Neuronal stem cell (in vitro differentiated cells): ENCODE measurements at places on chromosomes 16 and 17.

DNA sequence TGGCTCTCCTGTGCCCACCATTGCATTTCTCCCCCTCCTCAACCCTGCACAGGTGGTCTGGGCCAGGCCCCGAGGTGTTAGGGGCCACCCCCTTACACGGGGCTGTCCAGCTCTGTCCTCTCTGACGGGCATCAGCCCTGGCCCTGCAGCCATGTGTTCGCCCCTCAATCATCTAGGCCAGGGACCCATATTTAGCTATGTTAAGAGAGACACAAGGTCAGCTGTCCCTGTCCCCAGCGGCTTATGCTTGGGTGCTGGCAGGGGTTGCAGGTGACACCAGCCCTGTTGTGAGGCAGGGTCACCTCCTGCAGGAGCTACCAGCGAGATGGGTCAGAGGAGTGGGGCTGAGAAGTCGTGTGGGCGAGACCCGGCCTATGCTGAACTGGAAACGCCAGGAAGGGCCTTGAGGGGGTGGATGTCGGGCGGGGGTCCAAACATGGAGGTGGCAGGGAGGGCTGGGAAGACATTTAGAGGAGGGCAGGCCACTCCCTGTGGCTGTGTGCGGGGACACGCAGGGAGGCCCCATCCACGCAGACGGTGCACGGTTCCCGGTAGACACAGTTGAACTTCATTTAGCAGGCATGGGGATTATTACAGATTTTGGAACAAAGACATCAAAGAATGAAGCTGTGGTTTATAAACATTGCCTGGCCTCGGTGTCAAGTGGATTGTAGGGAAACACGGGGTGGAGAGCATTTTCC is 133.2 kb upstream of the CHMP6 start:
- no peak overlapping the region for H3K4me3 ChIP-seq
- H3K27me3 ChIP-seq = no peaks in the 10 kb centered on the region
- peaks cover 8% of the 10 kb centered on the region for H3K4me1 ChIP-seq
- H3K36me3 ChIP-seq = peaks cover 6% of the 10 kb centered on the region

- H3K27me3 ChIP-seq = no peaks in the 10 kb centered on the region
- H3K4me1 ChIP-seq = peaks cover 42% of the 10 kb centered on the region
- H3K36me3 ChIP-seq = no peaks in the 10 kb centered on the region
- H3K27ac ChIP-seq = no peak overlapping the region
Observed at GRCh38 chr16:12089492-12090150, 113.1 kb downstream of the SNX29 start.

DNA sequence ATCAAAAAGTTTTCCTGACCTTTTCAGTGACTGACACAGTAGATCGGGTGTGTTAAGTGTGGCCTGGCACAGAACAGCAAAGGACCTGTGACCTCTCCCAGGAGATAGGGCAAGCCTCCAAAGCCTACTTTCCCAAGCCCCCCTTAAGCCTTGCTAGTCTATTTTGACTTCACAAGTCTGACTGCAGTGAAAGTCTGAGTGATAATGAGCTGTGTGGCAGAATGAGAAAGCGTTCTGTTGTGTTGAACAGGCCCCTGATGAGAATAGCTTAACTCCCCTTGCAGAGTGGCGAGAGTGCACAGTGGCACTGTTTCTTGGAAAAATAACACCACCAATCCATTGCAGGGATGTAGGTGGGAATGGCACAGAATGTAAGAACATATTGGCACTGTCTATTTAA is 32.8 kb downstream of the MMD start:
- no peaks in the 10 kb centered on the region for H3K27me3 ChIP-seq
- H3K4me3 ChIP-seq = no peak overlapping the region
- peaks cover 21% of the 10 kb centered on the region for H3K36me3 ChIP-seq
- peaks cover 13% of the 10 kb centered on the region for H3K4me1 ChIP-seq
- DNase-seq = peak; percentile 55
- peak overlapping the region; percentile 62 for H3K27ac ChIP-seq

DNA sequence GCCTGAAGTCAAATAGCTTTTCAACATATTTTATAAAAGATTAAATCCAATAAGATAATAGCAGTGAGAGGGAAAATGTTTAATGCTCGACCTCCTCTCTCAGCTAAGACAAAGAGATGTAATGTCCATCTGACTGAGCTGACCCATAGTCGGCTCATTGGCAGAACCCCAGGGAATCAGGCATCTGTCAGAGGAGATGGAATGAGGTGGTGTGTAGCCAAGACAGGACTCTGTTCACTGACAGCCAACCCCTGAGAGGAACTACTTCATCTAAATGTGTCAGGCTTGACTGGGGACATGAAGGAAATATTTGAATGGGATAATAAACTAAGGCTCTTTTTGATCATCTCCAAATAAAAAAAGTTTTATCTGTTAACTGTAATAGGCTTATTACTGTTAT is 188.0 kb downstream of the CDH11 start:
- H3K27ac ChIP-seq = no peak overlapping the region
- no peak overlapping the region for H3K4me3 ChIP-seq
- no peaks in the 10 kb centered on the region for H3K36me3 ChIP-seq
- H3K27me3 ChIP-seq = no peaks in the 10 kb centered on the region
- H3K4me1 ChIP-seq = no peaks in the 10 kb centered on the region
- DNase-seq = no peak

GRCh38 chr17:79974566-79975497 is 60.8 kb downstream of the TBC1D16 start:
- no peaks in the 10 kb centered on the region for H3K27me3 ChIP-seq
- peaks cover 4% of the 10 kb centered on the region for H3K36me3 ChIP-seq
- H3K4me1 ChIP-seq = no peaks in the 10 kb centered on the region
- H3K4me3 ChIP-seq = no peak overlapping the region
- DNase-seq = no peak

DNA sequence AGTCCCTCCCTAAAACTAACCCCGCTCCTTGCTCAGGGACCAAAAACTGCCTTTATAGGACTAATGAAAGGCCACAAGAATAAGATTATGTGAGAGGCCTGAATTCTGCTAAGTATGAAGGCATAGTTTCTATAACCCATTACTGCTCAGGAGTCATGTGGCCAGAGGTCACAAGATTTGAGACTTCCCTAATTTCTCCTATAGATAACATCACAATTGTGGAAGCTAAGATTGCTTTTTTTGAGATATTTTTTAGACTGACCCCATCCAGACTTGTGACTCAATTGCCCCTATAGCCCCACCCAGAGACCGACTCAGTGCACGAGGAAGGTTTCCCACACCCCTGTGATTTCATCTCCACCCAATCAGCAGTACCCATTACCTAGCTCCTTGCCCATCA is 504.1 kb upstream of the GOT2 start:
- DNase-seq = no peak
- H3K27ac ChIP-seq = no peak overlapping the region
- H3K27me3 ChIP-seq = no peaks in the 10 kb centered on the region
- H3K36me3 ChIP-seq = no peaks in the 10 kb centered on the region

- DNase-seq = no peak
- no peak overlapping the region for H3K4me3 ChIP-seq
- peak overlapping the region; percentile 30 for H3K27ac ChIP-seq
- H3K4me1 ChIP-seq = peaks cover 32% of the 10 kb centered on the region
- H3K27me3 ChIP-seq = no peaks in the 10 kb centered on the region
Observed at GRCh38 chr17:77831474-77832179, 126.9 kb upstream of the TNRC6C start.

- DNase-seq = no peak
- no peak overlapping the region for H3K27ac ChIP-seq
- H3K4me1 ChIP-seq = peaks cover under 1% of the 10 kb centered on the region
- no peaks in the 10 kb centered on the region for H3K27me3 ChIP-seq
- no peaks in the 10 kb centered on the region for H3K36me3 ChIP-seq
- H3K4me3 ChIP-seq = no peak overlapping the region
Observed at GRCh38 chr16:10252155-10252554, 69.9 kb upstream of the GRIN2A start.

GRCh38 chr16:11976850-11977375 is 379 bp downstream of the SNX29 start:
- no peak for DNase-seq
- no peak overlapping the region for H3K27ac ChIP-seq

GRCh38 chr17:59761385-59762048 is 54.1 kb downstream of the VMP1 start:
- H3K36me3 ChIP-seq = peaks cover 7% of the 10 kb centered on the region
- peak overlapping the region; percentile 91 for H3K27ac ChIP-seq
- H3K4me1 ChIP-seq = peaks cover 24% of the 10 kb centered on the region
- H3K27me3 ChIP-seq = no peaks in the 10 kb centered on the region
- no peak overlapping the region for H3K4me3 ChIP-seq

- no peaks in the 10 kb centered on the region for H3K27me3 ChIP-seq
- no peaks in the 10 kb centered on the region for H3K4me1 ChIP-seq
- no peak within 1 kb of the TSS for H3K27ac ChIP-seq
- H3K36me3 ChIP-seq = no peaks in the 10 kb centered on the region
Observed at GRCh38 chr17:36017799-36018198, at the start of gene CCL23. Gene CCL23 (minus strand): TSS chr17:36017972. CDS start chr17:36017897, 75 bp downstream.

- H3K36me3 ChIP-seq = peaks cover 41% of the 10 kb centered on the region
- no peak overlapping the region for H3K27ac ChIP-seq
- DNase-seq = no peak
- no peaks in the 10 kb centered on the region for H3K4me1 ChIP-seq
Observed at GRCh38 chr17:47915776-47916398, 19.9 kb downstream of the SP2 start.

DNA sequence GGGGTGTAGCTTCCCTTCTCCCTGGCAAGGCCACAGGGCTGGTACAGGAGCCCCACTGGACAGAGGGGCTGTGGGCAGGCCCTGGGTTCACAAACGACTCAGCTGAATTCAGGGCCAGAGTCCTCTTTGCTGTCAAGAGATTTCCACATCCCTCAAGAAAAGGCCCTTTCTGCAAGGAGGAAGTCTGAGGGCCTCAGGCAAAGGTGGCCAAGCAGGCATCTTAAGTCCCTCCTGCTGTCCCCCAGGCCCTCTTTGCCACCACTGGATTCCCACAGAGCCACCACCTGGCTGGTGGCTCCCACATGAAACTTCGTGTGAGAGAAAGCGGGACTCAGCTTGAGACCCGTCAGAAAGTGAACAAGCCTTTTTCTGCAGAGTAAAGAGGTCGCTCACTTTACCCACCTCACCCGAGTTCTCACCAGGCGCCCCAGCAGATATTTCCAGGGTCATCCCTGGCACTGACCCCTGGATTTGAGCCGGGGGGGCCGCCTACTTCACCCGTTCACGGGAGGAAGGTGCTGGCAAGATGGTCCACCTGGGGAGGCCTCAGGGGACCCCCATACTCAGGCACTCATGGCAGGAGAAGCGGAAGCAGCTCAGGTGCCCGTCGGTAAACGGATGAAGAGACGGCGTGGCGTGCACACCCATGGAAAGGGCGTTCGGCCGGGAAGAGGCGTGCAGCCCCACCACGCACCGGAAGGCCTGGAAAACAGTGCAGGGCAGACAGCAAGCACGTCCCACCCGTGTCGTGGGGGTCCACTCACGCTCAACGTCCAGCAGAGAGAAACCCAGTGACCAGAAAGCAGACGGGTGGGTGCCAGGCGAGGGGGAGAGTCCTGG is 3.6 kb downstream of the RNF166 start:
- H3K36me3 ChIP-seq = peaks cover 12% of the 10 kb centered on the region
- no peak overlapping the region for H3K4me3 ChIP-seq
- DNase-seq = no peak
- no peaks in the 10 kb centered on the region for H3K27me3 ChIP-seq
- no peak overlapping the region for H3K27ac ChIP-seq

GRCh38 chr17:27362503-27362902 is 68.6 kb downstream of the WSB1 start:
- no peaks in the 10 kb centered on the region for H3K4me1 ChIP-seq
- no peak overlapping the region for H3K4me3 ChIP-seq
- H3K27me3 ChIP-seq = no peaks in the 10 kb centered on the region
- H3K27ac ChIP-seq = no peak overlapping the region

DNA sequence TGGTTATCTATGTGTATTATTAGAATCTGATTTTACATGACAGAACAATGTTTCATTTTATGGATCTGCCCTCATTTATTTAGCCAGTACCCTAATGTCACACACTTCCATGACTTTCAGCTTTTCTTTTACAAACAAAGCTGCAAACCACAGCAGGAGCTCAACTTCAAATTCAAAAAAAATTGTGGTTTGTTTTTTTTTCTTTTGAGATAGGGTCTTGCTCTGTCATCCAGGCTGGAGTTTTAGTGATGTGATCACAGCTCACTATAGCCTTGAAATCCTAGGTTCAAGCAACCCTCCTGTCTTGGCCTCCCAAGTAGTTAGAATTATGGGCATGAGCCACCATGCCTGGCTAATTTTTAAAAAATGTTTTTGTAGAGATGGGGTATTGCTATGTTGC is 8.2 kb upstream of the MPRIP start:
- no peak overlapping the region for H3K4me3 ChIP-seq
- no peak overlapping the region for H3K27ac ChIP-seq
- no peak for DNase-seq
- no peaks in the 10 kb centered on the region for H3K36me3 ChIP-seq

DNA sequence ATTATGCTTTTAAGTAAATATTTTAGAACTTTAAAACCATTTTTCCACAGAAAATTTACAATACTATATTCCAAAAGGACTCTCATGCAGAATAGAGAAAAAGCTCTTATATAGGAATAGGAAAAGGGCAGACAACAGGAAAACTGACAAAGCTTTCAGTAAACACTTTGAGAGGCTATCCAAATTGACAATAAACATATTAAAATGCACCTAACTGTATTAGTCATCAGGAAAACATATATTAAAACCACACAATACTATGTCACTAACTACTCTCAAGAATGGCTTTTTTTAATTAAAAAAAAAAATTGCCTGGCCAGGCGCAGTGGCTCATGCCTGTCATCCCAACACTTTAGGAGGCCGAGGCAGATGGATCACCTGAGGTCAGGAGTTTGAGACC is 77.3 kb downstream of the CEP112 start:
- no peaks in the 10 kb centered on the region for H3K36me3 ChIP-seq
- H3K4me1 ChIP-seq = no peaks in the 10 kb centered on the region
- H3K4me3 ChIP-seq = no peak overlapping the region

GRCh38 chr16:4928227-4928626 is 8.7 kb downstream of the PPL start:
- H3K36me3 ChIP-seq = no peaks in the 10 kb centered on the region
- H3K4me1 ChIP-seq = peaks cover 3% of the 10 kb centered on the region
- H3K27ac ChIP-seq = no peak overlapping the region
- H3K4me3 ChIP-seq = no peak overlapping the region
- DNase-seq = no peak
- H3K27me3 ChIP-seq = no peaks in the 10 kb centered on the region

- H3K4me3 ChIP-seq = no peak overlapping the region
- H3K27ac ChIP-seq = no peak overlapping the region
- no peaks in the 10 kb centered on the region for H3K36me3 ChIP-seq
- no peaks in the 10 kb centered on the region for H3K27me3 ChIP-seq
Observed at GRCh38 chr17:40791111-40791510, 8.6 kb downstream of the KRT28 start.

DNA sequence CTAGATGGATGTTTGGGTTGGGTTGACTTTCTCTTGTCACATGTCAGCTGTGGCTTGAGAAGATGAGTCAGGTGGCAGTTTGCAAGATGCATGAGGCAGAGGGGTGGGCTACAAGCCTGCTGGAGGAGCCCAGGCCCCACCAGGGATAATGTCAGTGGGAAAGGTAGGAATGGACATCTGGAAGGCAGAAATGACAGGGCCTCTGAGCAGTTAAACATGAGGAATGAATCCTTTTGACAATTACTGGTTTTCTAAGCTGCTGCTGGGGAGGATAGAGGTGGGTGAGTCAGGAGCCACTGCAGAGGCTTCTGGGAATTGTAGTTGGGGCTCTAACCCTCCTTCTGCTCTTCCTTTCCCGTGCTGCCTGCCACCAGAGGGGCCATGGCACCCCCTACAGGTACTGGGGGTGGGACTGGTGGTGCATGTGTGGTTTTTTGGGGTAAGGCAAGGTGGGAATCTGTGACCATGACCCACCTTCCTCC is 15.7 kb downstream of the SLC52A1 start:
- no peak overlapping the region for H3K4me3 ChIP-seq
- no peaks in the 10 kb centered on the region for H3K4me1 ChIP-seq
- H3K27me3 ChIP-seq = no peaks in the 10 kb centered on the region
